ENCODE measurements at places on chromosomes 6 and 20. TPM values are rescaled to one million over a fixed set of nuclear protein-coding genes. Genes with fewer than 3 reads are reported as not detected.
A peak's percentile ranks its signal among the peaks of the same experiment; 100 is the strongest.

SLC25A27 gene
- 0.32 TPM for total RNA-seq

KCNQ2 gene
- total RNA-seq: not detected

PROKR2 gene
- not detected for total RNA-seq

DNA sequence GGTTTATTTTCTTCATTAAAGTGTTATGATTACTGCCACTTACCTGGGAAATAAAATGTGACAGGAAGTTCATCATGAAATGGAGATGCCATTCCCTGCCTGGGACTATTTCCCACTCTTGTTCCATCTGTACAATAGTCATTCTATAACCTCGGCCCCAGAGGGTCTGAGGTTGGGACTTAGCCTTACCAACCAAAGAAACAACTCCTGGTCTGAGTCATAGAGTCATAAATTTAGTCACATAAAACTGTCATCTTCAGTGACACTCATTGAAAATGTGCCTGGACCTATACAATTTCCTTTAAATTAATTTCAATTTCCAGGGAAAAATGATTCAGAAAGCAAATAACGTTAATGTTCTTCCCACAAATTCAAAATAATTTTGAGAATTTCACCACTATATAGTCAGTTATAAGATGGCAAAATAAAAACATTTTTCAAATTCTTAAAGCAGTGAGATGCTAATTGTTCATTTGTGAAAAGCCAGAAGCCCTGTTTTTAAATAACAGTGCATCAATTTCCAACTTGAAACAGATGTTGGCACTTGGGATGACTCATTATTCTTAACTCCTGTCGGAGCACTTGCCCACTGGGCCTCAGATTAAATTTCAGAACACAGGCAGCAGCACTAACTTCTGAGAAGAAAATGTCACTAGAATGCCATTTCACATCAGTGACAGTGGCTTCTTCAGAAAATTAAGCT, 201.2 kb upstream of the SMLR1 start:
- no peak for DNase-seq

- DNase-seq: peak; percentile 84
Measured at GRCh38 chr6:158536084-158536890, 23.6 kb upstream of the TMEM181 start.

GRCh38 chr20:63402181-63402859, 41.2 kb upstream of the CHRNA4 start:
- DNase-seq: no peak

All from HepG2 (cell line).